ENCODE measurements at places on chromosomes 7 and 10.
A peak's percentile ranks its signal among the peaks of the same experiment; 100 is the strongest.

DNA sequence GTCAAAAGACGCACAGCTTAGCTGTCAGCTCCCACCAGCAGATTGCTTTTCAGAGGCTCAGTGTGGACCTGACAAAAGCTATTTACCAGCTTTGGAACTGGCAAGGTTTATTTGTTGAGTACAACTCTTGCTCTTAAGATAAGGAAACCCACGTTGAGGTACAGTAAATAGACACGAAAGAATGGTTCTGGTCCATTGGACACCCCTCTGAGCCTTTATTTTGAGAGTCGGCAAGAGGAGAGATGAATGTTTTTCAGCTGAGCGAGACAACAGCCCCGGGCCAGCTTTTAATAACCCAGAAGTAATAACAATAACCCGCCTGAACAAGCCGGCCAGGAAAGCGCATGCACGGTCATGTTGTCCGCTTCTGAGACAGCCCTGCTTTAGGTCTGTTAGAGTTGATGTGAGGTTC is 49.0 kb downstream of the WNT2 start:
- no peak for DNase-seq

DNA sequence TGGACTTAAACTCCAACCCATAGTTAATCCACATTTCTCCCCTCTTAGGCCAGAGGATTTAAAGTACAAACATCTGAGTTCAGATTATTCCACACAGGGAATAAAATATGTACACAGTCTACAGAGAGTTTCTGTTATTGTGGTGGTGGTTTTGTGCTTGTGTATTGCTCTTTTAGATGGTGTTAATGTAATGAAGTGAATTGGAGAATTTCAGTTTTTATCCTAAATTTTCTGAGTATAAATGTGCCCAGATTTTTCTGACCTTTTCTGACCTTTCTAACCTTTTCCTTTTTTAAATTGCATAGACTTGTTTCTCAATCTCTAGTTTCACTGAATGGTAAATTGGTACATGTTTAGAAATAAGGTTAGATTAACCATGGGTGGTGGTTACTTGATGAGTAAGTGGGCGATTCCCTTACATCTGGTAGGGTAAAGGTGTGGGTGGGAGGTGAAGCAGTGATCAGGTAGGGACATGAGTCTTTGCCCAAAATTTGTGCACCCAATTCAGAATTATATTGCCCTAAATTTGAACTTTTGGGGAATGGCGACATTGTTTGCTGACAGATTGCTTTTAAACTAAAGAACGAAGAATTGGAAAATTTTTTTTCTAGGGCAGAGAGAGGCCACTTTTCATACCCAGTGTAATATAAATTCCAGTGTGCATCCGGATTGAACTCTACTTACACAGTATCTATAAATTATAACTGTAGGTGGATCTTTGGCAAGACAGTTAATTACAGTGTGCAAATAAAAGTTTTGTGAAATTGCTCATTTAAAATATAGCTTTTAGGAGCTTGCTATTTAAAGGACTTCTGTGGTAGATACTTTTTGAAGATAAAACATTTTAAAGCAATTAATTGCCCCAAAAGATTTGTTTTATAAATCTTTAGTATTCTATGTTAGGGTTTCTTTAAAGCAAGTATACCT is 62.2 kb downstream of the ST7 start:
- DNase-seq, result no peak

- DNase-seq, result no peak
These were observed 114.1 kb downstream of the ICA1 start for GRCh38 chr7:8147760-8148463.

GRCh38 chr10:77911535-77912123 is 14.9 kb downstream of the DLG5 start:
- DNase-seq, result no peak

- no peak for DNase-seq
These were observed 32.3 kb downstream of the CHAT start for GRCh38 chr10:49645871-49646870.

- peak; percentile 18 for DNase-seq
These were observed 10.1 kb upstream of the OPN4 start for GRCh38 chr10:86644152-86644793.

DNA sequence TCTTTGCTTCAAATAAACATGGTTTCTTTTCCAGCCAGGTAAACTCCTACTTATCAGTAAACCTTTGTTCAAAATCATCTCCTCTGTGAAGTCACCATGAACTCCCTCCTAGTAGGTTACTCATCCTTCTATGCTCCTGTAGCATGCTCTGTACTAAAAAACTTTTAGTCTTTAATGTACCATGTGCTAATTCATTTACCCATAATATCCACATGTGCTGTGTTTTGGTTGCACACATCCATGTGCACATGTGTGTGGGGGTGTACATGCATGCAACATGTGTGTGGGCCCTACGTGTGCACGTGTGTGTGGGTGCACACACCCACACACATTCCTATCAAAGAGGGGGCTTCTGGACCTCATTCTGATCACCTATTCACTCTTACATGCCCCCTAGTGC is 259.9 kb upstream of the SP4 start:
- DNase-seq, result no peak

DNA sequence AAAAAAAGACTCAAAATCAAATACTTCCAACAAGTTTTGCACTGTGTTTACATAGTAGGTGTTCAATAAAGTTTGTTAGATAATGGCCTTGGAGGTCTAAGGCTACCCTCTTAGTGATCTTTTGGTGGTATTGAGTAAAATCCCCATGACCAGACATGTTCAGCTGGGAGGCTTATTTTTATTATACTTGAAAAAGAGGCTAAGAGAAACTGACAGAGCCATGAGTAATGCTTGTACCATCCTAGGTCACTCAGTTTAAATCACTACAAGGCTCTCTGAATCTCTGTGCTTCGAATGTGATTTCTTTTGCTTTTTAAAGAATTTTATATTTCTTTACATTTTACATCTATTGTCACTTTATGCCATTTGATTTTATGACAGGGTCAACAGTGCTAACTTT is 90.5 kb downstream of the TWIST1 start:
- no peak for DNase-seq

DNA sequence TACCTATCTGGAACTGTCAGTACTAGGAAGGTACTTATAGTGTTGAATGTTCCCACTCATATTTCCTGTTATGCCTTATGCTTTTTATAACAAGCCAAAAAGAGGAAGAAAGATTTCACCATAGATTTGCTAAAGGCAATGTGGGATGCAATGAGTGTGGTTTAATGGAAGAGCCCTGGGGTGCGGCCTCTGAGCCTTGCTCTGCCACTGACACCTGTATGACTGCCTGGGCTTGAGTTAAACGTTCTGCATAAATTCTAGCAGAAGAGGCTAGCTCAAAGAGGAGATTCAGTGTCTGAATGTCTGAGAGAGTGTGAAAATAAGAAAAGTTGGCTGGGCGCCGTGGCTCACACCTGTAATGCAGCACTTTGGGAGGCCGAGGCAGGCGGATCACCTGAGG is 143.8 kb downstream of the TPST1 start:
- no peak for DNase-seq

DNA sequence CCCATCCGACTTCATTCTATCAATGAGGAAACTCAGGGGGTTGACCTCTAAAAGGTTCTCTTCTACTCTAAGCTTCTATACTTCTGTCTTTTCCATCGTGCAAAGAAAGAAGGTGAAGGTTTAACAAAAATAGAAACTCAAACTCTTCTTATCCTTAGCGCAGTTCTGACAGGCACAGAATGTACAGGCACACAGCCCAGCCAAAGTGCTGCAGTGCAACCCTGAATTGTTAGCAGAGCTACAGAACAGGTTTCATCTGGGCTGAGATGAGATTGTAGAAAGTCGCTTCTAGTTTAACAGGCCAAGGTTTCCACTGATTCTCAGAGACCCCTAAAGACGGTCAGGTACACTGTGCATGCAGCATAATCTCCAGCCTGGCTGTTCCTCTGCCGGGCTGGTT is 79.3 kb upstream of the AFAP1L2 start:
- no peak for DNase-seq

DNA sequence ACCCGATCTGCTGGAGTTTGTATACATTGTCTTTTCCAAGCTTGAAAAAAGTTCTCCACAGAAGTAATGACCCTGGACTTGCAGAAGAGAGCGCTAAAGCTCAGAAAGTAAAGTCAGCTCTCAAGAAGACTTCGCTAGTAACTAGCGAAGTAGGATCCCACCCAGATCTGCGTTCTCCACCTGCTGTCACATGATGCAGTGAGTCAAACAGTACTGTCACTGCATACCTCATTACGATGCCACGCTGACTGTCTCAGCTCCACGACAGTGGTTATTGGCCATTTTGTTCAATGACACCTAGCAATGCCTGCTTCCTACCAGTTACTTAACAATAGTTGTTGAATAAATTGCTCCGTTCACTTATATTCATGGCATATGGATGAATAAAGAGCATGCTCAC is 29.7 kb upstream of the SEC61G start:
- peak; percentile 70 for DNase-seq

GRCh38 chr10:28331066-28331465 is 28.2 kb upstream of the MPP7 start:
- DNase-seq, result no peak

GRCh38 chr10:22816298-22816653 is 101.9 kb upstream of the PIP4K2A start:
- DNase-seq, result no peak

- no peak for DNase-seq
These were observed 93.2 kb downstream of the SVIL start for GRCh38 chr10:29541422-29542210.

- DNase-seq, result no peak
These were observed 155.0 kb upstream of the CHST15 start for GRCh38 chr10:124248056-124249045.

DNA sequence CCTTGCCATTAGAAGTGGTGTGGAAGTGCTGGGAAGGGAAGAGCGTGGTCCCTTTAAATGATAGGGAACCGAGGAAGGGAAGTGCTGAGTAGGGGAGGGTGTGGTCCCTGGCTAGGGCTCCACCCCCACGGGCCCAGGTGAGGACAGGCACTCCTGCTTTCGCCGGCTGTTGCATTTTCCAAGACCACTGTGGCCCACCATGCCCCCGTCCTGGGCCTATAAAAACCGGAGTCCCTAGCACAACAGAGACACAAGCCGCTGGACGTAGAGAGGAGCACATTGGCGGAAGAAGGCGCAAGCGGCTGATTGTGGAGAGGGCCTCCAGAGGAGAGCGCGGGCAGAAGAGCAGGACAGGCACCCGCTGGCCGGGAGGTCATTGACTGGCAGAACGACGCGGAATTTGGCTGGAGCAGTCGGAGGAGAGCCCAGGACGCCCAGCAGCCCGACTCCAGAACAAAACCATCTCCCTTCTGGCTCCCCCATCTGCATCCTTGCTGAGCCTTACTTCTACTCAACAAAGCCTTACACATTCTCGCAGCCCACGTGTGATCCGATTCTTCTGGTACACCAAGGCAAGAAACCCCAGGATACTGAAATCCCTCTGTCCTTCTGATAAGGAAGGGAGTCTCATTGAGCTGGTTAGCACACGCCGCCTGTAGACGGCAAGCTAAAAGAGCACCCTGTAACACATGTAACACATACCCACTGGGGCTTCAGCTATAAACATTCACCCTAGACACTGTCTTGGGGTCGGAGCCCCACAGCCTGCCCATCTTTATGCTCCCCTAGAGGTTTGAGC is 146.2 kb upstream of the LYZL1 start:
- DNase-seq, result no peak

DNA sequence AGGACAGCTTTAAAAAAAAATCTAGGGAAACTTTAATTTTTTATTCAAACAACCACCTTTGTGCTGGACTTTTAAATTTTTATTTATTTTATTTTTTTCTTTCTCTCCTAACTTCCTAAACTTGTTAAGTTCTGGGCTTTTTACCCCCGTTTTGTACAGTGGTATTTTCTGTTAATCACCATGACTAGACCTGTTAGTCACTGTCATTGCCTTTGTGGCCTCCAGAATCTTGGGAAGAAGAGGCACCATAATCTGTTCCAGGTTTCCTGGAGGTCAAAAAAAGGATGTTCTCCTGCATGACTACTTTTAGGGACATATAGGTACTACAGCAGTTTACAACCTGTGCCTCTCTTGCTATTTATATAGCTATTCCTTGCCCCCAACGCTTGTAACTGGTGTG is 31.1 kb upstream of the DDX50 start:
- no peak for DNase-seq

DNA sequence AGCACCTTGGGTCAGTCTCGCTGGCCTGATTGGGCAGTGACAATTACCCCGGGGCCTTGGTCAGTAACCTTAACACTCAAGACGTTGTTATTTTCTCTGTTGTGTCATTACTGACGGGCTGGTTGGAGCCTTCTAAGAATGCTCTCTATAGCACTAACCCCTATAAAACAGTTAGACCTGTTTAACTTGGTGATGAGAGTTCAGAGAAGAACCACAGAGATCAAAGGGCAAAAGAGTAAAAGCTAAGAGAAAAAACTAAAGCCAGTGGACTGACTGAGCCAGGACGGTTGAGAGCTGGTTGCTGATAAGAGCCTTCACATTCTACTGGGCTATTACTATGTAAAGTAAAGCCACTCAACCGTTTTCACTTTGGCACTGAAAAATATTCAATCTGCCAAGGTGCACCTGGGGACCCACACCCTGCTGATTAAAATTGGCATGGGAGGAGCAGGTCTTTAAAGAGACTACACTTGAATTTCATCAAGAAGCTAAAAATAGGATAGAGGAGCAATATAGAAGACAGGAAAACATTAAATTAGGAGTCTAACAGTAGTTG is 13.6 kb upstream of the ITGB1 start:
- DNase-seq, result no peak

- DNase-seq, result peak; percentile 26
These were observed 173.5 kb downstream of the KMT2E start for GRCh38 chr7:105187302-105188169.

- peak; percentile 39 for DNase-seq
These were observed 83.1 kb upstream of the CHCHD3 start for GRCh38 chr7:133165001-133165400.

DNA sequence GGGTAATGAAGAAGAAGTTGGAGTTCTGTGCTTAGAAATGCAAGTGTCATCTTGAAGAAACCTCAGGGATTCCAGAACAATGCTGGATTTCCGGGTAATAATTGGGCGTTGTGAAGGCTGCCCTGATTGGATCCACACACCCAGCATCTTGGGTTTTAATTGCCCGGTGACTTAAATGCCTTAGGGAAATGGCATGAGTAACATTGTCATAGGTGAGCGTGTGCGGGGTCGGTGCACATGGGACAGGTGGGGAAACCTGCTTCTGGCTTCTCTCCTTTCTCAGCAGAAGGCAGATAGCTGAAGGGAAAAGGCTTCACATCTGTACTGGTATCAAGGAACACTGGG is 15.2 kb upstream of the CAMK1D start:
- DNase-seq, result no peak

DNA sequence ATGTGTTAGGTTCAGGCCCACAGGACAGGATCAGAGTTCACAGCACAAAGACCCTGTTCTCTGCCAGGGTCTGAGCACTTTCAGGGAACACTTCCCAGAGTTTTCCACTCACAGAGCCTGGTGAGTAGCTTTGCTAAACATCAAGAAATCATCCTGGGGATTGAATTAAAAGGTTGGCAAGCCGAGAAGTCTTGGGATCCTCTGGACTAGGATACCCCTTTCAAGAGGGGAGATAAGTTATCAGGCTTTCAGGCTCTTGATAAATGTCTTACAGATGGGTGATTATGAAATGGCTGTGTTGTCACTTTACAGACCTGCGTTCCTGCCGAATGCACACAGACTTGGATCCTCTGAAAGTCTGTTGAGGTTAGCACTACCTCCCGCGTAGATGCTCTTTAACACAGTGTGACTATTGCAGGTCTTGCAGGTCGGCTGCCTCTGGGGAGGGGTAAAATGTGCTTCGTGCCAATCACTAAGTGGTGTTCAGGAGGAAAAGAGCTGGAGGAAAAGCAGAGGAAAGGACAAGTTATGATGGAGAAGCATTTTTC is 473.5 kb upstream of the AKR1E2 start:
- no peak for DNase-seq

GRCh38 chr7:158887594-158887993 is 31.2 kb downstream of the DYNC2I1 start:
- DNase-seq, result no peak

All from GM13977 (cell line).